ENCODE measurements at places on chromosomes 7 and 10.
A peak's percentile ranks its signal among the peaks of the same experiment; 100 is the strongest.

DNA sequence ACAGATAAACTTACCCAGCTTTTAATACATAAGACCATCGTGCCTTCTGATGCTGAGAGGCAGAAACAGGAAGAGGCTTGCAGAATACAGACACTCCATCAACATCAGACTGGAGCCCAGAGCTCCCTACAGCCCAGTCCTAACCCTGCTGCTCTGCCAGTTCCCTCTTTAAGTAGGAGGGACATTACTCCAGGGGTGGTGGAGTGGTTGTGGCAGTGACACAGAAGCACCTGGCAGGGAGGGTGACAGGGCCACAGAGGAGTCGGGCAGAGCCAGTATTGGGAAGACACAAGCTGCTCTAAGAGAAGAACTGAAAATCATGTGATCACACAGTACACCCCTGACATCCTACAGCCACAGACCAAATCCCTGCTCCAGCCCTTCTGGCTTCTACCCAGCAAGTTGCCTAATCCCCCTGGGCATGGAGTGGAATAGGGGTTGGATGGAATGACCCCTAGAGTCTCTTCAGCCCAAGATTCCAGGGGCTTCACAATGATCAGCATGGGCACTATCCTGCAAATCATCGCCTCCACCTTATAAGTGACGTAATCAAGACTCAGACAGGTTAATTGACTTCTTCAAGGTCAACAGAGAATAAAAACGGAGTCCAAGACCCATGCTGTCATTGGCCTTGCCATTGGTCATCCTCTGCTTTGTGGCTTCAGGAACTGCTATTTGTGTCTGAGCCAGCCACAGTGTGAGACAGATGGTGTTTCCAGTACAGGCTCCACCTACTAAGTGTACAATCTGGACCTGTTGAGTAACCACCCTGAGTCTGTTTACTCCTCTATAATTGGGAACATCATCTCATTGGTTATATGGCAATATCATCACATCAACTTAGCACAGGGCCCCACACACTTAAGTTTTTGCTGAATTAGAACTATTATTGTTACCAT lies 61.1 kb upstream of the ZMIZ1 start:
- DNase-seq = no peak

DNA sequence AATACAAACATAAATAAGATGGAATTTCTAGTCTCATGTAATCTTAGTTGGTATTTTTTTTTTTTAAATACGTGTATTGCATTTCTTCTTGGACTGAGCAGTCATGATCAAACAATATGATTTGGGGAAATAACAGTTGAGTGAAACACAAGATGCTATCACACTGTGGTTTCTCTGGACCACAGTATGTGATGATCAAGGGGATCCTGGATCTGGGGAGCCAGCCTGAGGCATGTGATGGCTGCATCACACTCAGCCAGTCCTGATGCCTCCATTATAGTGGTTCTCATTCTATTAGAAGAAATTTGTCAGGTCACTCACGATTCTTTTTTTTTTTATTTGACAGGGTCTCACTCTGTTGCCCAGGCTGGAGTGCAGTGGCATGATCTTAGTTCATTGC lies 495.9 kb upstream of the POT1 start:
- DNase-seq = no peak

GRCh38 chr7:11203683-11204082 lies 230.0 kb downstream of the PHF14 start:
- no peak for DNase-seq

DNA sequence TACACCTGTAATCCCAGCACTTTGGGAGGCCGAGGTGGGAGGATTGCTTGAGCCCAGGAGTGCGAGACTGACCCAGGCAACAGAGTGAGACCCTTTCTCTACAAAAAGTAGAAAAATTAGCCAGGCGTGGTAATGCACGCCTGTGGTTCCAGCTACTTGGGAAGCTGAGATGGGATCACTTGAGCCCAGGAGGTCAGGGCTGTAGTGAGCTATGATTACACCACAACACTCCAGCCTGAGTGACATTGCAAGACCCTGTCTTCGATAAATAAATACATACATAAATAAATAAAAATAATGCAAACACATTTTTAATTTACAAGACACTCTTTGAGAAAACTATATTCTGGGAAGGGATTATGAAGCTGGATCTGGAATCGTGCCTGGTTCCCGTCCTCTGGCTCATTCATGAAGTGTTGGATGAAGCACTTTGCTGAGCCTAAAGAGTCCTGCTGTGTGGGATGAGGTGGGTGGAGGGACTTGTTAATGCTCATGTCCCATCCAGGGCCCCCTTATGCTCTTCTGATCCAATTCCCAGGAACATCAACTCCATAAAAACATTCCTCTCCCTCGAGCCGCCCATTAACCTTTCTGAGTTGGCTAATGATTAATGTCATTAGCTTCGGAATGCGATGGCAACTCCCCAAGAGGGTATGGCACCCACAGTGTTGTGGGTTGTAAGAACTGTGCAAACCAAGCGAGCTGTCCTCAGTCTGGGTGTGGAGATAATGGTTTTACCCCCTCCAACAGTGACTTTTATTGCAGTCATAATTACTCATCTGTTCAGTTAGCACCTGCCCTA lies 236.3 kb downstream of the BAMBI start:
- DNase-seq = no peak

DNA sequence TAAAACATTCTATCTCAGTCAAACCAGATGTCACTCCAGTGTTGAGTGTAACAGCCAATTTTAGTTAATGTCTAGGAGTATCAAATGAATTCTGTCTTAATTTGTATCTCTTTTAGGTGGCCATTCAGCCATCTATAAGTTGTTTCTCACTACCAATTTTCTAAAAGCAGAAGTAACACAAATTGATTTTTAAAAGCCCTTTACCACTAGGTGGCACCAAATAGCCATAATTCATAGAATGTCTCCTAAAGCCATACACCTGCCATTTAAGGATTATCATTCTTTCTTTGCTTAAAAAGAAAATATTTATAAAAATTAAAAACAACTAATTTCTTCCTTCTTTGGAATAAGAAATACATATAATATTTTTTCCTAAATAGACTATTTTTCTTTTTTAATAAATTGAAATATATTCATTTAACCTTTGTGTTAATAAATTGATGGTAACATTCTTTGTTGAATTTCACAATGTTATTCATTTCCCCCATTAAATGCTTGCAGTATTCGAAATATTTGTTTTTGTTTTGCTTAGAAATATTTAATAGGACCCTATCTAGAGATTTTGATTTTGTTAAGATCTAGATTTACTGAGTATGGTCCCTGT lies 107.8 kb upstream of the PPP1R3A start:
- DNase-seq = no peak

GRCh38 chr10:17023386-17024298 lies 106.0 kb downstream of the CUBN start:
- DNase-seq = peak; percentile 60

DNA sequence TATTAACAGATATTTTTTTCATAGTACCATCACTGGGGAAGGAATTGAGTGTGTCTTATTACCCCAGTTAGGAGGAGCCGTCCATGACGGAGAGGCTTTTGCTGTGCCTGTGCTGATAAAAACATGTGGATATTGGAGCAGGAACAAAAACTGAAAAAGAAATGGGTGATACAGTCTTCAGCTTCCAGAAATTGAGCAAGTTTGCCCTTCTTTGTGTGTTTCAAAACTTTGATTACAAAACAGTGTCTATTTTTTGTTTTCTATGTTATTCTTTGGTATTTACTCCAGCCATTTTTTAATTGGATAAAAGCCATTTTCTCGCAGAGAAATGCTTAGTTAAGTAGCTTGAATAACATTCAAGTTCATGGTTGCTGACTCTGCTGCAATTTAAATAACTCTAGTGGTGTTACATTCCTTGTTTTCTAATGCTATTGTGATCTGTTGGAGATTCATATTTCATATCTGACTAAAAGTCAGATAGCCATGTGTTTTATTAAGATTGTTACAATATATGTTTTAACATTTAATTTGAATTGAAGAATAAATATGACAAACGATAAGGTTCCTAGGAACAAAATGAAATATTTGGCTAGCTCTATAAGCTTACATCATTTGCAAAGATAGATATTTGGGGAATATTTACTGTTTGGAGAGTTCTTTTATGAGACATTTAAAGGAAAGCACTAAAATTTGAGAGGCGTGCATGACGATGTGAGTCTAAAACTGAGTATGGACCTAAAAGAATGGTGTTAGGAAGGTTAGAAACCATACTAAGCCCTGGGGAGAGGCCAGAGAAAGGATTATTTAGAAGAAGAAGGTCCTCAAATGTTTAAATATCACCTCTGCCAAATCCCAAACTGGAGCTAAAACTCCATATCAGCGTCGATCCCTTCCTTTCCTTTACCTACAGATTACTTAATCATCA lies 747.3 kb upstream of the CELF2 start:
- DNase-seq = no peak

DNA sequence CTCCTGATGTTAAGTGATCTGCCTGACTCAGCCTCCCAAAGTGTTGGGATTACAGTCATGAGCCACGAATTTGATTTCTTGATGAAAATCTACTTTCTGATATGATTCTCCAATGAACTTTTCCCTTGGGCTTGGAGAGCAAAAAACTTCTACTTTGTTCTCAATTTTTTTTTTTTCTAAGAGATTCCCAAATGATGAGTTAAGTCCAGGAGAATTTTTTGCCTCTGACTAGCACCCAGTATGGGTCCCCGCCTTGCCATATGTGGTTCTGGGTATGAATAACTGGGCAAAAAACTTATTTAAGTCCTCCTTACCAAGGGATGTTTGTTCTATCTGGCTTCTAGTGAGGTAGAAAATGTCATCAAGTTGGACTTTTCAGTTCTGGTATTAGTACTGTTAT lies 147.9 kb upstream of the LYZL1 start:
- no peak for DNase-seq

GRCh38 chr10:70512149-70512639 lies 33.6 kb downstream of the PALD1 start:
- DNase-seq = no peak
